CD4-positive, alpha-beta T cell treated with Interleukin-4 for 4 hours (primary cell): ENCODE measurements at places on chromosomes 12 and 14.

DNA sequence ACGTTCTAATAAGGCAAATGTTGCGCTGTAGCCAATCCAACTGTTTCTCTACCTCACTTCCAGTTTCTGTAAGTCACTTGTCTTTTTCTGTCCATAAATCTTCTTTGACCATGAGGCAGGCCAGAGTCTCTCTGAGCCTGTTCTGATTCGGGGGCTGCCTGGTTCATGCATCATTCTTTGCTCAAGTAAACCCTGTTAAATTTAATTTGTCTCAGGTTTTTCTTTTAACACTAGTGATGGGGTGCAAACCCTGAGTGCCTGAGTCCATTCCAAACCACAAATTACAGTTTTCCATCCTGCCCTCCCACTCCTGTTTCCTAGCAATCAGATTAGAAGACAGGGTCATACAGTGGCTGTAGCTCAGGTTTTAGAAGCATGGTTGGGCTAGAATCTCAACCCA is 41.9 kb downstream of the VWF start:
- DNase-seq, result no peak

DNA sequence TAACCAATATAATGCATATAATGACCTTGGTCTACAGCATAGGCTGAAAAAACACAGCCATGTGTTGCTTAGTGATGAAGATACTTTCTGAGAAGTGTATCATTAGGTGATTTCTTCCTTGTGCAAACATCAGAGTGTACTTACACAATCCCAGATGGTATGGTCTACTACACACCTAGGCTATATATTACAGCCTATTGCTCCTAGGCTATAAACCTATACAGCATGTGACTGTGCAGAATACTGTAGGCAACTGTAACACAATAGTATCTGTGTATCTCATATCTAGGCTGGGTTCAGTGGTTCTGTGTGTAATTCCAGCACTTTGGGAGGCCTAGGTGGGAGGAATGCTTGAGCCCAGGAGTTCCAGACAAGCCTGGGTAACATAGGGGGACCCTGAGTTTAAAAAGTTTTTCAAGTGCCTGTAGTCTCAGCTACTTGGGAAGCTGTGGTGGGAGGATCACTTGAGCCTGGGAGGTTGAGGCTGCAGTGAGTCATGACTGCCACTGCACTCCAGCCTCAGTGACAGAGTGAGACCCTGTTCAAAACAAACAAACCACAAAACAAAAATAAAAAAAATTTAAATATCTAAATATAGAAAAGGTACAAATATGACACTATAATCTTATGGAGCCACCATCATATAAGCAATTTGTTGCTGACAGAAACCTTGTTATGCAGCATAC is 66.6 kb downstream of the GRIP1 start:
- DNase-seq, result no peak

DNA sequence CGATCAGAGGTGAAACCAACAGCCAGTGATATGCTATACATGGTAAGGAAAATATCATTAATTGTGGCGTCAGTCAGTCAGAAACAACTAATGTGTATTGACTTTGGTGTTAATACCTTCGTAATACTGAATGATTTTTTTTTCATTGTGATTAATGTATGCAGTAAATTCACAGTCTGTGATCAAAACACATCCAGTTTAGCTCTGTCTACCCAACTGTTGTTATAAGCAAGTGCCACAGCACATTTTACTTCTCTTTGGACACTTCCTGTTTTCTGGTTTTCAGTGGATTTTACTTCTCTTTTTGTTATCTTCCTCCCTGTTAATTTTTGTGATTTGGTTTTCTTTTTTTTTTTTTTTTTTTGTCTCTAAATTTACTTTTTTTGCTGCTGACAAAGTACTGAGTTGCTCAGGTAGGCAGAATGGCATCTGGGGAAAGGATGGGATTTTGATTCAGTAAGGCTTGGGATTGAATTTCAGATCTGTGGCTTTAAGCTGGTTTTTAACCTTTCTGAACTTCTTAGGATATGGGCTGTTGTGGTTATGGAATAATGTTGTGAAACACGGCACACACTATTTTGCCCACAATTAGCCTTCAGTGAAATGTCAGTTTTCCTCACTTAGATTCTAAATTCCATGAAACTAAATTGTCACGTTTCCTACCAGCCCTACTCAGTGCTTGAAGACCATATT is 604 bp downstream of the GLIPR1 start:
- no peak for DNase-seq

GRCh38 chr14:90602088-90602687 is 205.4 kb downstream of the CALM1 start:
- DNase-seq, result no peak

DNA sequence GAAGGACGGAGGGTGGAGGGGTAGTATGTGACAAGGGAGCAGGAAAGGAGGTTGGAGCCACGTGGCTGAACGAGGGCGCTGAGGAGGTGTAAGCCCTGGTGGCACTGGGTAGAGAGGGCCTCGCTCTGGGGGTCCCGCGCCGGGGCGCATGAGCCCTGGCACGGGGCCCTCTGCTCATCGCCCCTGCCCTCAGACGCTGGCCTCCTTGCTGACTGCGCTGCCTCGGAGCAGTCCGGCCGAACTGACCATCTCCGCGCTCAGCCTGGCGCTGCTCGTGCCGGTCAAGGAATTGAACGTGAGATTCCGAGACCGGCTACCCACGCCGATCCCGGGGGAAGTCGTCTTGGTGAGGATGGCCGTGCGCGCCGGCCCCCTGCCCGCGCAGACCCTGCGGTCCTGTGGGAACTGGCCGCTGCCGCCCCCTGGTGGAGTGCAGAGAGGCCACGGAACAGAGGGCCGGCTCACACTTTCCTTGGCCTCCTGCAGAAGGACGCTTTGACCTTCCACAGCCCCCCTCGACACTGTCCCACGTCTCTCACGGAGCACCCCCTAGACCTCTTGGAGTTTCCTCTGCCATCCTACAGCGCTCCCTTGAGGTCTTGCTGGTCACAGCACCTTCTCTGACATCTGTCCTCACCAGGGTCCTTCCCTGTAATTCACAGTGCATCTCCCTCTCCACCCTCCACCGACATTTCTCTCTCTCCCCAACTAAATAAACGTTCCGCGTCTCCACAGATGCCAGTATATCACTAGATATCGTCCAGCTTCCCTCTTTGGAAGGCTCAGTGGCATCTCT is 10.5 kb downstream of the ARHGEF25 start:
- peak; percentile 42 for DNase-seq

- no peak for DNase-seq
These were observed 33.3 kb downstream of the DICER1 start for GRCh38 chr14:95123891-95124579.

DNA sequence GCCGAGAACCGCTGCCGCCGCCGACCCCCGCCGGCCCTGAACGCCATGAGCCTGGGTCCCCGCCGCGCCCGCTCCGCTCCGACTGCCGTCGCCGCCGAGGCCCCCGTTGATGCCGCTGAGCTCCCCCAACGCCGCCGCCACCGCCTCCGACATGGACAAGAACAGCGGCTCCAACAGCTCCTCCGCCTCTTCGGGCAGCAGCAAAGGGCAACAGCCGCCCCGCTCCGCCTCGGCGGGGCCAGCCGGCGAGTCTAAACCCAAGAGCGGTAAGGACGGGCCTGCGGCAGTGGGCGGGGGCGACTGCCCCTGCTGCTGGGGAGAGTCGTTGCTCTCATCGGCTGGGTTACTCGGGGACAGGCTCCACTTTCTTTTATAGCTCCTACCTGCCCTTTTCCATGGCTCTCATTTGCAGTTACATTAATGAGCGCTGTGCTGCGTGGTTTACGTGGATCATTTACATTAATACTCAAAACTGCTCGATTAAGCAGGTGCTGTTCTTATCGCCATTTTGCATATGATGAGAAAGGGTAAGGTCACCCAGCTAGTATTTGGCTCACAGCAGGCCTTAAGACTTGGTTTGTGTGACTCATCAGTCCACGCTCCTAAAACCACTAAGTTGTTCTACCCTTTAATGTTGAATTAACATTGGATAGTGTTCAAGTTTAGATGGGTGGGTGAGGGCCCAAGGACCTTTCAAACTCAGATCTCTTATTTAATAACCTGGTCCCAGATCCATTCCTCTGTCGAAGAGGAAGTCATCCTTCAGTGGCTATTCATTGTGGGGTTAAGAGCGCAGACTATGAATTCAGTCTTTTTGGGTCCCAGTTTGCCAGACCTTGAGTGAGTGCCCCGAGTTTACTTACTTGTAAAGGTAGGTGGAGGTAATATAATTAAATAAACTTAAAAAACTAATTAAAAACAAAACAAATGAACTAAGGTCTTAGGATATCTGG is 823 bp downstream of the RNF10 start:
- peak; percentile 60 for DNase-seq

- no peak for DNase-seq
These were observed 60.9 kb upstream of the TMEM263 start for GRCh38 chr12:106894774-106895173.

- DNase-seq, result no peak
These were observed 66.1 kb downstream of the ELK3 start for GRCh38 chr12:96260231-96260630.

DNA sequence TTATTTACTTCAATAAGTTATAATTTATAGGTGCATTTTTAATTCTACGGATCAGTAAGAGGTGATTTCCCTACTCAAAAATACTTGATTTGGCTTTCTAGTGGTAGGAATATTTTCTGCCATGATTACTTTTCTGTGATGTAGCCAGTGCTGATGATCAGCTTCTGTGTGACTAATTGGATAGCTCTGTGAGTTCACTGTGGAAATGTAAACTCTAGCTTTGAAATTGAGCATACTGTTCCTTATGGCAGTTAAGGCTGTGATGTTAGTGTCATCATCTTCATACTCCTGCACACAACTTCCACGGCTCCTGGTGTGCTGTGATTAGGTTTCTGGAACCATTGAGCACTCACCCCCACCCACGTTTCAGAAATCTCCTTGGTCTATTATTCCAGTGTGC is 48.2 kb downstream of the PLEKHA5 start:
- no peak for DNase-seq

DNA sequence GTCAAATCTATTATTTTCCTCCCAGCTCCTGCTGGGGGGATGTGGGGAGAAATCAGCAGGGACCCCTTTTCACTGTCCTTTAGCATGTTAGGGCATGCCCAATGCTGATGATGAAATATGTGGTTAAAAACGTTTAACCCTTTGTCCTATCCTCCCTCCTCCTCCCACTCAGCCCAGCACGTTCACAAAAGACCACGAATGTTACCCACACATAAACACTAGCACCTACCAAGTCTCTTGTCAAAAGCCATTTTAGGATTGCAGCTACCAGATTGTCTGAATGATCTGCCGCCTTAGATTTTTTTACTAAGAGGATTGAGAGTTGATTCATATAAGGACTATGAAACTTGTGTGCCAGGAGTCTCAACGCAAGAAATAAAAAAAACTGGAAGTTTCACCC is 70.4 kb downstream of the TBK1 start:
- no peak for DNase-seq
